ENCODE measurements at places on chromosomes 7 and 10.

DNA sequence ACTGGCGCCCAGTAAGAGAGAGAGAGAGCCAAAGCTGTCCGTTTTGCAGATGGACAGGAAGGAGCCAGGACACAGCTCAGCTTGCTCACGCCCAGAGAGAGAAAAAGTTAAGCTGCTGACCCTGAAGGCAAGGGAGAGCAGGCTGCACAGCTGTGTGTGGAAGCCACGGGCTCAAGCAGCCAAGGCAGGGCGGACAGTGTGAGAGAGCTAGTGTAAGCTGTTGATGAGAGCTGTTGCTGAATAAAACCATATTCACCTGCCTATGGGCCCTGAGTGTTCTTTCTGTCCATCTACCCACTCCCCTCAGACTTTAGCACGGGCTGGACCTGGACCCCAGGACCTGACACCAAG is 5.4 kb downstream of the INMT start:
- DNase-seq: no peak

GRCh38 chr7:98681951-98682350 is 64.9 kb downstream of the NPTX2 start:
- no peak for DNase-seq

DNA sequence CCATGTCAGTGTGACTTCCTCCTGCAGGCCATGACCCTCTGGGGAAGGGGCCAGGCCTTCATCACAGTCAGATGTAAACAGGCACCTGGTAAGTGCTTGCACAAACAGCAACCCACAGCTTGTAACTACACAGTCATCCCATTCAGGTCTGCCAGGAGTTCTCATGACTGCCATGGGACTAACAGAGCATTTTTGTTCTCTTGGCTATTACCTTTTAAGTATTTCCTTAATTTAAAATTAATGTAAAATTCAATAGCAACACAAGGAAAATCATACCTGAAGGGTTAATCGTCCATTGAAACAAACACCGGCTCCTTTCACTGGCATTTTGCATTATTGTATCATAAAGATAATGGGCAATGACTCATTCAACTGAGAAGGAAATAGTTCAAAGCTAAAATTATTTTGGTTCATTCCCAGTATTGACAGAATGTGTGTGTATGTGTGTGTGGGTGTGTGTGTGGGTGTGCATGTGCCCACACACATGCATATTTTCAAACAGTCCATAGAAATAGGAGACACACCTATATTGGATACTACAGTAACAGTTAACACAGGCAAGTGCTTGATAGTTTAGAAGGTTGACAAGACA is 307.9 kb downstream of the WDR11 start:
- no peak for DNase-seq

GRCh38 chr7:84939442-84939841 is 247.4 kb downstream of the SEMA3D start:
- DNase-seq: no peak

DNA sequence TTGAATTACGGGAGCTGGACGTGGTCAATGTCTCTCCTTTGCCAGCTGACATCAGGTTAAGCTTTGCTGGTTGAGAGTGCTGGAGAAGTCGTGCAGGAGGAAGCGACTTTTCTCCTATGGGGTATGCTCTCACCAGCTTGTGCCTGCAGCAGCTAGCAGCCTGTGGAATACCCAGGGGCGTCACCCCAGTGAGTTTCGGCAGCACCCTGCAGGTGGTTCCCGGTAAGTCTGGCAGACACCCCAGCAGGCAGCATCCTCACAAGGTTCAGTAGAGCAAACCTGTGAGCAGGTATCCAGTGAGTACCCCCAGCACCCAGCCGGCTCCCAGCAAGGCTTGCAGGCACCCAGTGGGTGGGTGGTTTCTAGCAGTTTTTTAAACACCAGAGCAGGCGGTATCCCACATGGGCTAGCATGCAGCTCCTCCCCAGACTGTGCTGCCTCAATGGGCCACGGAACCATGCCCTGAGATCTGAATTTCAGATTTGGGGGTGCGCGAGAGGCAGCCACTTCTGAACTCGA is 74.8 kb upstream of the SVIL start:
- DNase-seq: no peak

GRCh38 chr10:99330347-99330924 is 1.3 kb downstream of the CNNM1 start:
- DNase-seq: no peak

DNA sequence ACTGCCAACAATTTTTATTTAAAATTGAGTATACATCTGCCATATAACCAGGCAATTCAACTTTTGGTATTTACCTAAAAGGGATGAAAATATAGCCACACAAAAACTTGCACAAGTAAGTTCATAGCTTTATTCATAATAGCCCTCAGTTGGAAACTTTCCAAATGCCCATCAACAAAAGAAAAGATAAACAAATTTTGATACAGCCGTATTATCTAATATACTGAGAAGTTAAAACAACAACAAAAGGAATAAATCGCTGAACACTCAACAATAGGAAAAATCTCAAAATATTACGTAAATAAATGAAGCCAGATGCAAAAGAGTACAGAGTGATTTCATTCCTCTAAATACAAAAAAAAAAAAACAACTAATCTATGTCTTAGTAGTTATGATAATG is 399.2 kb upstream of the SEMA3D start:
- no peak for DNase-seq

- no peak for DNase-seq
Observed at GRCh38 chr7:51357821-51358220, 41.2 kb upstream of the COBL start.

- DNase-seq: no peak
Observed at GRCh38 chr7:26500749-26501352, 209.2 kb downstream of the SNX10 start.
